ENCODE measurements at places on chromosomes 13 and 19.
A peak's percentile ranks its signal among the peaks of the same experiment; 100 is the strongest.

GRCh38 chr19:50542943-50543342, 25.3 kb downstream of the LRRC4B start:
- no peak for DNase-seq

DNA sequence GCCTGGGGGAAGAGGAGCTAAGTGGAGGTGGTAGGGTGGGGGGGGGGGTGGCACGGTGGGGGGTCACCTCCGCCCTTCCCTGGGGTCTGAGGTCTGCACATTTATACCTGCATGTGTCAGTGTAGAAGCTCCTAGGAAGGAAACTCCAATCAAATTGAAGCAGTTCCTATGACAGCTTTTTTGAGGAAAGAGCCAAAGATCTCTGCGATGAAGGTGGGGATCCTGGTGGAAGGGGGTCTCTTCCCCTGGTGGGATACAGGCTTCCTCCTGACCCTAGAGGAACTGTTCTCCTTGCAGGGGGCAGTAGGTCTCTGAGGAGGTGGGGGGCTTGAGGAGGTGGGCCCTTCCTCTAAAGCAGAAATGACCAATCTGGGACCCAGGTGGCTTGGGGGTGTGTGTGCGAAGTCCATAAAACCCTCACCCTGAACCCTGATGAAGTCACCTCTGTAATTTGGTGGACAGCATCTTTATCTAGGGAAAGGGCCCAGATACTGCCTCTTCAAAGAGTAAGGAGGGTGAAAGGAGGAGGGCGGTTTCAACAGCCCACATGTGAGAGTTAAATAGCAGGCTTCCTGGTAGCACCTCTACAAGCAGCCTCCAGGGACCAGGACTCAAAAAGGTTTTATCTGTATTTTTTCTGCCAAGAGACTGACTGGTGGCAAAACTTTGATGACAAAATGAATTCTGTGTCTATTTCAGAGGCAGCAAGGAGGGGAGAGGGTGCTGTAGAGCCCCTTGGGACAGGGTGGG, 12.9 kb downstream of the RANBP3 start:
- DNase-seq, result no peak

- DNase-seq, result no peak
Measured at GRCh38 chr19:51111606-51112005, 3.4 kb upstream of the CTU1 start.

DNA sequence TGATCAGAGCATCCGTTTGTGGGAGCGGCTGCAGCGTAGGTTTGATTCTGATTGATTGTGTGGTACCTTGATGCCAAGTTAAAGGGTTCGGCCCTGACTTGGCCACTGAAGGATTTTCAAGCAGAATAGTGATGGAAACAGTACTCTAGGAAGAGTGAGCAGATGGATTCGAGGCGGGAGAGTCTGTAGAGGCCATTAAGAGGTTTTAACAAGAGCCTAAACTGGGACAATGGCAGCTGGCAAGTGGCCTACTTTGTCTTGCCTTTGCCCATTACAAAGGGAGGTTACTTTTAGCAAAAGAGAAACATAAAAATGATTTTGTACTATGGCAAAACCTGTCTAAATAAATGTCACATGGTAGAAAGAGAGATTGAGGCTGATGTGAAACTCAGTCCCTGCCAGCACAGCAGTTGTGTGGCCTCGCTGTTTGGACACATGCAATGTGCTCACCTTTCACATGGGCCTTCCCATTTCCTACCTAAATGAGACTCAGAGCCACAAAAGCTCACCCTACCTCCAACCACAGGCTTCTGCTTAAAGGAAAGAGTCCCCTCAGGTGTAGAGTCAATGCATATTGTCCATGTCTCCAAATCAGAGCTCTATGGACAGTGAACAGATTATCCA, 62.4 kb upstream of the RAP2A start:
- DNase-seq, result no peak

DNA sequence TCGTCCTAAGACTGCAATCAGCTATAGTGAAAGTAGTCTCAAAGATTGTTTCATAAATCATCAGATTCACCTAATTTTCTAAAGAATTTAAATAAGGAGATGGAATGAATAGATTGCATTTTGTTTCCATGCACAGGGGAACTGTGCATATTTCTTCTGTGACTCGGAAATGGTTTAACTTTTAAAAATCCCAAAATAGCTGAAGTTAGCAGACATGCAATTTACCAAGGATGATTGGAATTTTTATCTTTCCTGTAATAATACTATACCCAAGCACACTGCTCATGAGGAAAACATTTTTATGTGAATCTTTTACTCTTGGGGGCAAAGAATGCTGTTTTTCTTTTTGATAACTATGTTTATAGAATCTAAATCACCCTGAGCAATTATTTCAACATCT, 15.0 kb upstream of the LMO7 start:
- DNase-seq, result no peak

- no peak for DNase-seq
Measured at GRCh38 chr19:50419022-50419579, 363 bp downstream of the SPIB start.

DNA sequence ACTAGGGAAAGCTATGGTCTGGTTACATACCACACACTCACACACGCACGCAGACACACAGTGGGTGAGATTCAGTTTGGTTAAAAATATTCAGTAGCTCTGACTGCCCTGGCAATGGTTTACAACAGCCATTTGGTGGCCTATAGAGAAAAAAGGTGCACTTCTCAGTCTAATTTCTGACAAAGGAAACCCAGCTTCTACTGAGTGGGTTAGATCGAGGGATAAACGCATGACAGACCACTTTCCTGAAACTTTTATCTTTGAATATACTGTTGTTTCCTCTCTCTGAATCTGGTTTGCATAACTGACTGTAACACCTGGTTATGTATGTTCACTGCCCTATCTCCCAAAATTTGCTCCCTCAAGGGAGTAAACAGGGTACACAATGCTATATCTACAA, 2.5 kb downstream of the LIG4 start:
- DNase-seq, result no peak

DNA sequence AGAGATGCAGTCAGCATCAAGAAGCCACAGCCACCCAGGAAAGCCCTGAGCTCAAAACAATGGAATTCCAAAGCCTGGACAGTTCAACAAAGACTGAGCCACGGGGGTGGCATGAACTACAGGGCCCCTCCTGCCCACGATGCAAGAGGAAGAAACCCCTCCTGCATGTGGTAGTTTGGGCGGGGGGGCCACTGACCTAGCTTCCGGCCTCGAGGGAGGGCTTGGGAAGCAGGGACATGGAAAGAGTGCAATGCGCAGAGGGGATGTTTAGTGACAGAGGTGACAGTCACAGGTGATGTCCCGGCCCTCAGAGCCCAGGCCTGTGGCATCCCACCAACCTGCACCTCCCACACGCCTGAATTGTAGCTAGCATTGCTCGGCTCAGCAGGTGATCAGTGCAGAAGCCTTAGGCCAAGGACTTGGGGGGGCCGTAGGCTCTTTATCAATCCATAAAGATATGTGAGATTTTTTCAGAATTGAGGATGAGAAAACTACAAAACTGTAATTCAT, 318.8 kb downstream of the TEX29 start:
- DNase-seq, result no peak

GRCh38 chr19:14187561-14187960, 18.4 kb downstream of the ADGRL1 start:
- DNase-seq, result no peak

GRCh38 chr13:60090574-60090973, 73.2 kb downstream of the DIAPH3 start:
- no peak for DNase-seq

DNA sequence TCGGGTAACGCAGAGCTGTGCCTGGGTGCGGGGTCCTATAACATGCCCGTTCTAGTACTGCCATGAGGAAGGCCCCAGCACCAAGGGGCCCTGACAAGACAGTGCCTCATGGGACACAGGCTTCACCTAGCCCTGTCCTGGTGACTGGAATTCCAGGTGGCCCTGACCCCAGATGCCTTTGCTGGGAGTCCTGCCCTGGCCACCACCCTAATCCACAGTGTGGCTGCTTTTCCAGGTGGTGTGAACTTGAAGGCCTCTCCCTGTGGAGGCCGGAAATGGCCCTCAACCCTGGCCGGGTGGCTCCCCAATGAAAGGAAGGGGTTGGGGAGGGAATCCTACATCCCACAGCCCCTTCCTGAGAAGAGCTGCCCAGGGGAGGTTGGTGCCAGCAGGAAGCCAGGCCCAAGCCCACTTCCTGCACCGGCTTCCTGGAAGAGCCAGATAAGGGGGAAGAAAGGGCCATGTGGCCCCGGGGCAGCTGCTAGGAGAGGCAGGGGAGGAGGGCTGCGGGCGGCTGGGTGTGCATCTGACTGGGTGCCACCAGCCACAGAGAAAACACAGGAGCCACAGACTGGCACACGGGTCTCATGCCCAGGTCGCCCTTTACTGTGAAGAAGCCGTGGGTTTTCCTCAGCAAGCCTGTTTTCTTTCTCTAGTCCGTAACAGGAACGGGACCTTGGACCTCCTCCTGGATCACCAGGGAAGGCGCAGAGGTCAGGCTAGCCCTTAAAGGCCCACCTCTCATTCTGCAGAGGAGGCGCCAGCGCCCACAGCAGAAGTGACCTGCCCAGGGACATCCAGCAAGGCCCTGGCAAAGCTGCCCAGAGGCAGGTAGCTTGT, 4.7 kb downstream of the LSM4 start:
- peak; percentile 63 for DNase-seq

GRCh38 chr13:41188584-41188983, 5.8 kb downstream of the KBTBD7 start:
- no peak for DNase-seq

DNA sequence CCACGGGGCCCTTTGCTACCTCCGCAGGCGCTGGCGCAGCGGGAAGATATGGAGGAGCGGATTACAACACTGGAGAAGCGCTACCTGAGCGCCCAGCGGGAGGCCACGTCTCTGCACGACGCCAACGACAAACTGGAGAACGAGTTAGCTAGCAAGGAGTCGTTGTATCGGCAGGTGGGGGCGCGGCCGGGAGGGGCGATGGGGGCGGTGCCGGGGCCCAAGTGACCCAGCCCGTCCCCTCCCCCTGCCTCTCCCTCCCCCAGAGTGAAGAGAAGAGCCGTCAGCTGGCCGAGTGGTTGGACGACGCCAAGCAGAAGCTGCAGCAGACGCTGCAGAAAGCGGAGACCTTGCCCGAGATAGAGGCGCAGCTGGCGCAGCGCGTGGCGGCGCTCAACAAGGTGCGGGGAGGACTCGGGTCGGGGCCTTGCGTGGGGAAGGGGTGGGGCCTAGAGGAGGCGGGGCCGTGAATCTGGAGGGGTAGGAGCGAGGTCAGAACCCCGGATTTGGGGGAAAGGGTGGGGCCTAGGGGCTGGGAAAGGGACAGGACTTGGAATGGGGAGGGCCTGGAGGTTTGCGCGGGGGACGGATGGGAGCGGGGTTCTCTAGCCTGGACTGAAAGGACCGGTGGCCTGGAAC, 13.7 kb downstream of the PPFIA3 start:
- no peak for DNase-seq

DNA sequence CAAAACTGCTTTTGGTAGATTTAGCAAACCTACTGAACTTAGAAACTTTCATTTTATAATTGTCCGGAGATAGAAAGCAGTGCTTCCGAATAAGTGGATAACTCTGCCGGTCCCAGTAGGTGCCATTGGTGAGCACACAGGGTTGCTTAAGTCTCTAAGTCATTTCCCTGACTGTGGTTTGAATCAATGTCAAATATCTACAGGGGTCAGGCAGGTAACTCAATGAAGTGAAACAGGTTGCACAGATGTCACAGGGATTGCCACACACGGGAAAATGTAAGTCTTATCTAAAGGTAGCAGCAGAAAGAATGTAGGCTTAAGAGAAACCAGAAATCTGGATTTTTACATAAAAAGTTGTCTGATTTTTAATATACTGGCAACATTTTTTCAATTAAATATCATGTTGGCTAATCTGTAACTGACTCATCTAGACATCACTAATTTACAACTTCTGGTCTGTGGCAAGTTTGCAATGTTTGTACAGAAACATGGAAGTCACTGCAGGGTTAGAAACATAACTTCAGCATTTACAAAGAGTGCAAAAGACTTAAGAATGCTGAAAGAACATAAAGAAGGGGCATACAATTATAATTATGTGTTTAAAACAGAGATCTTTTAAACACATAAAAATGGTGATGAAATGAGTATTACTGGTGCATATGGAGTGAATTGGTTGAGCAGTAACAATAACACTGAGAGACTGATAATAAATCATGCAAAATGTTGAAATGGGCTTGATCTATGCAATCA, 14.3 kb upstream of the LRRC63 start:
- DNase-seq, result no peak

GRCh38 chr13:33355201-33355895, 69.8 kb upstream of the STARD13 start:
- no peak for DNase-seq

GRCh38 chr19:5204212-5204611, 136.4 kb downstream of the PTPRS start:
- DNase-seq, result no peak

DNA sequence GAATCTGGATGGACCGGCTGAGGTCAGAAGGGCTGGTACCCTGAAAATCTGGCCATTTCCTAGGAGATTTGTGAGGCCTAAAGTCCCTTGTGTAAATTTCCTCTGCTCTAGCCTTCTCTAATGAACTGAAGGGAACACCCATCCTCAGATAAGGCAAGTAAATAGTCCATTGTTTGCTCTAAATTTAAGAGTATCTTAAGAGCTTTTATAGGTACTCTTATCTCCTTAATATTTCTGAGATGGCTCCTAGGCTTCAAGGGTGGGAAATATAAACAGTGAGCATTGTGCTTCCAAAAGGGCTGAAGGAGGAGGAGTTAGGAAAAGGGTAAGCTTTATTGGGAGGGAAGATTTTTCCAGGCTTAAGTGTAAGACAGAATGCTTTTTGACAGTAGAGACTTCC, 148.7 kb upstream of the EDNRB start:
- DNase-seq, result no peak

GRCh38 chr13:59047546-59047945, 1116.2 kb downstream of the DIAPH3 start:
- no peak for DNase-seq

- no peak for DNase-seq
Measured at GRCh38 chr19:49679771-49680413, 2.8 kb downstream of the PRMT1 start.

DNA sequence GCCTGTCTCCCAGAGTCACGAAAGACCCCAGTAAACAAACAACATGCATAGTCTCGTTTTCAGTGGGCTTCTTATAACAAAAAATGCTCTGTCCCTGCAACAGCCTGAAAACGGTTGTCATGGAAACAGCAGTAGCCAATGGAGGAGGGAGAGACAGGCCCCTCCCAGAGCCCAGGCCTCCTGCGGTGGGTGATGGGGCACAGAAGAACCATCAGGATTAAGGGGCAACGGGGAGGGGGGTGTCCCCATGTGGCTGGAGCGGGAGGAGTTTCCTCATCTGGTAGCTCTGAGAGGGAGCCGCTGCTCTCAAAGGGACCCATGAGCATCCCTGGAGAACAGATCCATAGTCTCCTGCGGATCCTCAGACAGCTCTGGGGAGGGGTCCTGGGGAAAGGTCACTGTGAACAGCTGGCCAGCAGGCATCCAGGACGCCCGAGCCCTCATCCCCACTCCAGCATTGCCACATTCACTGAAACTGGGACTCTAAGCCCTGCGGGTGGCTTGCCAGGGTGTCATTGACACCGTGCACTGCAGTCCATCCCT, 37.5 kb upstream of the PNMA8B start:
- no peak for DNase-seq

GRCh38 chr19:10112037-10112761, 706 bp downstream of the P2RY11 start:
- peak; percentile 77 for DNase-seq

- DNase-seq, result no peak
Measured at GRCh38 chr13:42260903-42261654, 10.9 kb upstream of the AKAP11 start.
